ENCODE measurements at places on chromosomes 1 and 21.

DNA sequence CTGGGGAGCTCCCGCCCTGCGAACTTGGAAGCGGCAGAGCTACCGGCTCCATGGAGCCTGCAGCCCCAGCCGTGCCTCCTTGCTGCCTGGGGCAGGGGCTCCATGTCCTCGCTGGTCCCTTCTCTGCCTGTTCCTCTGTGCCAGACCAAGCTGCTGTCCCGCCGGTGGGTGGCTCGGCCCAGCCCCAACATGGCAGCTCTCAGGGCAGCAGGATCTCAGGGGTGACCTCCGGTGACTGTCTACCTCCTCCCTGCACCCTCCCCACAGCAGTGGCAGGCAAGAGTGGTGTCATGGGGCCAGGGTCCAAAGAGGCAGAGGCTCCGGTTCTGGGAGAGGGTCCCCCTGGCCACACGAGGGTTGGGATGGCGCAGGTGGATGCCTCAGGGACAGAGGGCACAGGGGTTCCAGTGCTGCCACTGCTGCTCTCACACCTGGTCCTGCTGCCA, 45.8 kb downstream of the ATP6V1G3 start:
- no peak for DNase-seq

DNA sequence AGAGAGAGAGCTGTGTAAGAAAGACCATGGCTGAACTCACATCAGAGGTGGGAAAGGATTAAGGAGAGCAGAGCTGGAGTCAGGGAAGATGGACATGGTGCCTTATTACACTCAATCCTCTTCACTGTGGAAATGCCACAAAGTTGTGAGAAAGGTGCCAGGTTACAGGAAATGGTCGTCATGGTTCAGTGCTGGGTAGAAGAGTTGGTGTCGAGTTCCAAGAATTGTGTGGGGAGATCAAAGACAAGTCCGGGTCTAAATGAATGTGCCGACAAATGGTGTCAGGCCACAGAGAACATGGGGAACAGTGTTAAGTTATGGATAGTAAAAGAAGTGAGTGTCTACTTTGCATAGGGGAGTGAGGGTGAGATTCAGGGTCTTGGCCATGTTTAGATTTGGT, 40.9 kb downstream of the LAMC2 start:
- DNase-seq, result no peak

- no peak for DNase-seq
Observed at GRCh38 chr1:174044418-174045222, 22.5 kb upstream of the RC3H1 start.

GRCh38 chr1:176800978-176801513, 338.1 kb downstream of the PAPPA2 start:
- no peak for DNase-seq

DNA sequence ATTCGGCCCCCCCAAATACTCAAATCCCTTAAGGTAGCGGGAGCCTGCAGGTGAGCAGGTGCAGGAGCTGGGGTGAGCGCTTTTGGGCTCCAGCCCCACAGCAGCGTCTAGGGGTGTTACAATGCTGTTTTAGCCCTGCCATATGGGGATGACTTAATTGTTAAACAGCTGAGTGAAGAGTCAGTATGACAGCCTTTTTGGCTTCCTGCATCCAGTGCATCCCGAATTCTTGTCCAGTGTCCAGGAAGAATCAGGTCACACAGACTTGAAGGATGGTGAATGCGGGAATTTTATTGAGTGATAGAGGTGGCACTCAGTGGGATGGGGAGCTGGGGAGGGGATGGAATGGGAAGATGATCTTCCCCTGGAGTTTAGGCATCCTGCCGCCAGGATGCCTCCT, 30.4 kb upstream of the HHAT start:
- DNase-seq, result no peak

GRCh38 chr1:198160222-198160621, 3.4 kb downstream of the NEK7 start:
- DNase-seq, result no peak

- DNase-seq, result no peak
Observed at GRCh38 chr1:9004031-9004699, 22.1 kb downstream of the SLC2A7 start.

- DNase-seq, result no peak
Observed at GRCh38 chr21:37704751-37705150, 211.5 kb downstream of the KCNJ6 start.

DNA sequence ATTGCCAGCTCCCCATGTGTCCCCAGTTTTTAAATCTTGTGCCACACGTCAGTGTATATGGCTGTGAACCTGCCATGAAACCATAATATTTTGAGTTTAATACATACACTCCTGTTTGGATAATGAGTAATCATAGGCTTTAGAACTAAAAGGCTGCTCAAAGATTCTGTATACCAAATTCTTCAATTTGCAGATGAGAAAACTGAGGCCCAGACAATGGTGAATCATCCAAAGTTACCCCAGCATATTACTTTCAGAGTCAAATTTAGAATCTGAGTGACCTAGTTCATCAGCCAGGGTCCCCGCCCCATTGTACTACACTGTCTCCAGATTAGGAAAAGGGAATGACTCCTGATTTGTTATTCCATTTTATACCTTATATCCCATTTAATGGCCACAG, 224.6 kb downstream of the FGGY start:
- DNase-seq, result no peak

DNA sequence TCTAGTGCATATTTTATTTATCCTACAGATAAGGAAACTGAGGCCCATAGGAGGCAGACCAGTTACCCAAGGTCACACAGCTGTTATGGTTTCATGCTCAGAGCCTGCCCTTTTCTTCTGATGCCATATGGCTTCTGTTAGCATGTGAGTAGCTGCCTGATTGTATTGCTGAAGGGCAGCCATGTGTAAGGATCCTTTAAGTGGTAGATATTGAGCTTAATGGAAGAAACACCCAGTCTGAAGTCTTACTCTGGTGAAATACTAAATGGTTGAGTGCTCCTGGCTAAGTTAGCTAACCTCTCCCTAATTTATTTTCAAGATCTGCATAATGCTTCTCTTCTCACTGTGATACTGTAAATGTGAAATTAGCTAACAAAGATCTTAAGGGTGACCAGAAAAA, 30.9 kb downstream of the ADAMTS5 start:
- peak; percentile 96 for DNase-seq

DNA sequence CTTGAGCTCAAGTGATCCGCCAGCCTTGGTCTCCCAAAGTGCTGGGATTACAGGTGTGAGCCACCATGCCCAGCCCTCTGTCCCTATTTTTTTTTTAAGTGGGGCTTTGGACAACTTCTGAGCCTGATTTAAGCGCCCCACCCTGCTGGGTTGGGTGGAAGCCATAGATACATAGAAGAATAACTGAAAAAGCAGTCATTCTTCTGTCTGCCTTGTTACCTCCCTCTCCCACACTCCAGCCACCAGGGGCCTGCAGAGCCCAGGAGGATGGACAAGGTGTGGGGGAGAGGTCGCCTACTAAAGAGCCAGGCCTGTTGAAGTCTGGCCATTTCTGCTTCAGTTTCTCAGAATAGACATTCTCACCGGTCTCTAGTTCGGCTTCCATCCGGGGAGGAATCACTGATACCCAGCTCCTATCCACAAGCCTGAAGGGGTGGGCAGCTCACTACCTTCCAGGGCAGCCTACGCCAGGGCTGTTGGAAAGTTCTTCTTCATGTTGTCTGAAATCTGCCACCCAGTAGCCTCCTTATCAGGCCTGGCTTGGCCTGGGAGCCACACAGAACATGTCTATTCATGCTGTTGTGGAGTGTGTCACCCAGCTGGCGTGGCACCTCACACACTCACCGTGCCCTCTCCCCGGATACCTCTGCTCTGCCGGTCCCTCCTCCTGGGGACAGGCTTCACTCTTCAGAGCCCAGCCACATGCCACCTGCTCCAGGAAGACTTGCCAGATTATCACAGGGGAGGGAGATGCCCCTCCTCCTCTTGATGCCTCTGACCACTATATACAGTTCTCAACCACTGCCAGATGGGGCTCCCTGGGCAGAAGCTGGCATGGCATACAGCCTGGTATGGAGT, 27.7 kb downstream of the KNCN start:
- DNase-seq, result peak; percentile 32

GRCh38 chr1:24535778-24536177, 20.1 kb upstream of the NCMAP start:
- DNase-seq, result no peak

DNA sequence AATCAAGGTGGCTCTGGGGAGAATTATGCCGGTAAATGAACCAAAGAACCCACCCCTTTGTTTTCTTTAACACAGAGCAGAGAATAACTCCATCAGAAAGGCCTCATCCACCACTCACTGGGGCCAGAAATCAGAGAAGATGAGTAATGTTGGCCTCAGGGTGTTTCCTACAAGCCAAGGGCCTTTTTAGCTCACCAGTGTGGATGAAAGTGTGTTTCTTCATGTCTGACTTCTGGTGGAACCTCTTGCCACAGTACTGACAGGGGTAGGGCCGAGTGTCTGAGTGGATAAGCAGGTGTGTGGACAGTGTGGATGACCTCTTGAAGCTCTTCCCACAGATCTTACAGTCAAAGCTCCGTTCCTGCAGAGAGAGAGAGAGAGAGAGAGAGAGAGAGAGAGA, 8.3 kb downstream of the GFI1 start:
- no peak for DNase-seq

DNA sequence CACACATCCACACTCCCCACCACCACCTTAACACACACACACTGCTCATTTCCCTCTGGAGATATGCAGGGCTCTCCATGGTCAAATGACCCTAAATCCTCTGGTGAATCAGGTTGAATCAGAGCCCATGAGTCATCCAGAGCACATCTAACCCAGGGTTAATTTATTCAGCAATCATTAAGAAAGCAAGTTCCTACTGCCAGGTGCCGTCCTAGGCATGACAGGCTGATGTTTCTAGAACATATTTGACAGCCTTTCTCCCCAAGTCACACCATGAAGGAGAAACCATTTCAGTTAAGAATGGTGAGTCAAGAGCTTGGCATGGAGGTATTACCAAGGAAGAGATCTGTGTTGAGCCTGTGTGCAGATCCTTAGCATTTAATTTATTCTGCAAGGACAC, 194.3 kb upstream of the CAMK1G start:
- no peak for DNase-seq

DNA sequence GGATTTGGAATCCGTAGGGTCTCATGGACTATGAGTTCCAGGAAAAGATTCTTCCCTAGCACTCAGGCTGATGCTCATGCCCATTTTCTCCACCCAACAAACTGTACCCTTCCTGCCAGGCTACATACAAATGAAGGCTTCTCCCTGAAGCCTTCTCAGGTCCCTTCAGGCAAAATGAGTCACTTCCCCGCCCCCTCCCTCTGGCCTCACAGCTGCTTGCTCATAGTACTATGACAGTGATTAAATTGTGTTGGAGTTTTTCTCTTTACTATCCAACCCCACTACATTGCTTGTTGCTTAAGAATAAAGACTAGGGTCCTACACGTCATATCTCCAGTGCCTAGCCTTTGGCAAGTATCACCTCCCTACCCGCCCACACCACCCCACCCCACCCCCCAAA, 207.6 kb upstream of the NFIA start:
- DNase-seq, result no peak

DNA sequence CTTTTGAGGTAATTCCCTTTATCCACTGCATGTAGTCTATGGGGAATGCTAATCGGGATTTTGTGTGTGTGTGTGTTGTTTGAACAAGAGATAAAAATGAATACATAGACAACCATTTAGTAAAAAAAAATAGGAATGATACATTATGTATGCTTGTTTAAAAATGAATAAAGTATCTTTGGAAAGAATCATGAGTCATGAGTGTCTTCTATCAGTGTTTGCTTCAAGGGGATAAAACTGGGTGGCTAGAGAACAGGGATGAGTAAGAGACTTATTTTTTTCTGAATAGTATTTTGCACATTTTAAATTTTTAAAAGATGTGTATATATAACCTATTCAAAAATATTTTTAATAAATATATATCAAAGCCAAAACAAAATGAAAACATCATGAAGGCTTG, 839.4 kb upstream of the ADGRL4 start:
- DNase-seq, result no peak

DNA sequence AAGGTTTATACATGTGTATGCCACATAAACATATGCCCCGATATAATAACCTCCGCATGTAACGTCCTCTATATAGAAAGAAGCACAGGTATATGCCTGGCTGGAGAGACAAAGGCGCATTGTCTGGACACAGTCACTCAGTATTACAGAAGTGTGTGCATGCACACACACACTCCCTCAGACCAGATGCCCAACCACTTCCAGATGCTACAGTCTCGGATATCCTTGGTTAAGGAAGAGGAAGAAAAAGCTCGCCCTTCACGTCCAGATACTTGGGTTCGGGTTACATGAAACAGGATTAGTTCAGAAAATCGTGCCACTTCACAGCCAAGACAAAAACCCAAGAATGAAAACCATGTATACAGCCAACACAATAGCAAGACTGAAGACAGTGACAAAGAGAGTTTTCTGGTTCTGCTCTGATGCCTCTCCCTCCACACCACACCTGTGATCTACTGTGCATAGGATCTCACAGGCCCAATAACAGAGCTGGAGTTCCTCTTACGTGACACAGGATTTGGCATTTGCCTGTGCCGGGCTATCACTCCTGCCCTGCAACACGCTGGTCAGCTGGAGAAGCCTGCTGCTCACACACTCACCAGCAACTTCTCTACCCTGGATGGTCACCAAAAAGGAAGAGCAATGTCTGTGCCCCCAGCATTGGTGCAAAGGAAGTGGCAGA, 75.0 kb downstream of the SSBP3 start:
- no peak for DNase-seq

DNA sequence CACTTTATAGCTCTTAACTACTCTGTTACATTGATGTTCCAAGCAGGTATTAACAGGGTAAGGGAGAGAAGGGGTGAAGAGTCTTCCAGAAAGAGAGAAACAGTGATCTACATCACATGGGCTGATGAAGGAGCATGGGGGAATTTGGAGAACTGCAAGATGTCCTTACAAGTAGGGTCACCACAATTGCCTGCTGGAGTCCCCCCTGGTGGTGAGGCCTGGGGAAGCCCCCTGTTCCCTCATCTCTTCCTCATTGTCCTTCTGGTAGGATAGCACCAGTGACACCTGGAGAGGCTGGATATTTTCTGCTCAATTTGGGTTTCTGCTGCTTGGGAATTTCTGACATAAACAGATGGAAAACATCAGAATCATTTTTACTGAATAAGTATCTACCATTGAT, 126.6 kb downstream of the RUNX1 start:
- no peak for DNase-seq

DNA sequence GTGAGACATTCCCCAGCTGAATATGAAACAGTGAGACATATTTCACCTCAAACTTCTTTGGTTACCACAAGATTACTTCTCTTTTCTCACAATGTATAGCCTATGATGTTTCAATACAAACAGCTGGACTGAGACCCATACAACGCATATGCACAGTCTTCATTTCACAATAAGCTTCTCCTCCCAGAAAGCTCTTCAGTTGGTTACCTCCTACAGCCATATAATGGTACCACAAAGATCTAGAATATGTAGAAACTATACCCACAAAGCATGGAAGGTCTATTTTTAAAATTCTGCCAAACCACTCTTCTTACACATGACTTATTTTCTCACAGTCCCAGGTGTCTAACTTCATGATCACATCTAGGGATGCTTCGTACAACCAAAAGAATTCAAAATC, 70.8 kb downstream of the JAK1 start:
- no peak for DNase-seq

- DNase-seq, result no peak
Observed at GRCh38 chr1:236686815-236687160, 489 bp downstream of the ACTN2 start.
